Renal pelvis (tissue), 12 donors: ENCODE measurements at places on chromosomes 16 and 17.

DNA sequence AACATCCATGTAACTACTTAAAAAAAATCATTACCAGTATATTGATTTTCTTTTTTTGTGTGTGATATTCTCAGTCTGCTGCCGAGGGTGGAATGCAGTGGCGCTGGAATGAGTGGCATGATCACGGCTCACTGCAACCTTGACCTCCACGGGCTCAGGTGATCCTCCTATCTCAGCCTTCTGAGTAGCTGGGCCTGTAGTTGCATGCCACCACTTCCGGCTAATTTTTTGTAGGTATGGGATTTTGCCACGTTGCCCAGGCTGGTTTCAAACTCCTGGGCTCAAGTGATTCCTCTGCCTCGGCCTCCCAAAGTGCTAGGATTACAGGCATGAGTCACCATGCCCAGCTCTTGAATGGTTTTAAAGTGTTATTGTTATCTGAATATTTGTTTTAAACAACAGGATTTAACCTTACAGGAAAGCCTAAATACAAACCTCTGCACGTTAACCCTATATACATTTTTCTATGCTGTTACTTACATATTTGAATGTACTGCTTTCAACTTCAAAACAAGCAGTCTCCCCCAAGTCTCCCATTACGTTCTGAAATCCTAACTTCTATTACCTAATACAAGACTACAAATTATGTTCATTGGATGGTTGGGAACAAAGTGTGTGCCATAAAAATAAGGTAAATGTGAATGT lies 61.7 kb downstream of the KPNA2 start:
- no peak for DNase-seq

DNA sequence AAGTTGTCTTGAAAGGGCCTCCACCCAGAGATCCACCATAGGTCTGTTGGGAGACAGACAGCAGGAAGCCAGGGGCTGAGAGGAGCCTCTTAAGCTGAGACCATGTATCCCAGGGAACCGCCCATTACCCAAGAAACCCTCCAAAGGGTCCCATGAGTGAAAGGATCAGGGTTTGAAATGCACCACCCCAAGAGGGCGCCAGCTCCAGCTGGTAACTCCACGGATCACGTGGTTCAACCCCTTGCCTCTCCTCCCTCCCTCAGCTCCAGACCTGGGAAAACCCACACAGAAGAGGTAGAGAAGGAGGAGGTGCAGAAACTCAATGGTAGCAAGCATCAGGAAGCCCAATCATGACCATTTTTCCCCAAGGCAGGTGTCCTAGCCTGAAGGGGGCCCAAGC lies 148.7 kb downstream of the AIPL1 start:
- DNase-seq, result no peak

DNA sequence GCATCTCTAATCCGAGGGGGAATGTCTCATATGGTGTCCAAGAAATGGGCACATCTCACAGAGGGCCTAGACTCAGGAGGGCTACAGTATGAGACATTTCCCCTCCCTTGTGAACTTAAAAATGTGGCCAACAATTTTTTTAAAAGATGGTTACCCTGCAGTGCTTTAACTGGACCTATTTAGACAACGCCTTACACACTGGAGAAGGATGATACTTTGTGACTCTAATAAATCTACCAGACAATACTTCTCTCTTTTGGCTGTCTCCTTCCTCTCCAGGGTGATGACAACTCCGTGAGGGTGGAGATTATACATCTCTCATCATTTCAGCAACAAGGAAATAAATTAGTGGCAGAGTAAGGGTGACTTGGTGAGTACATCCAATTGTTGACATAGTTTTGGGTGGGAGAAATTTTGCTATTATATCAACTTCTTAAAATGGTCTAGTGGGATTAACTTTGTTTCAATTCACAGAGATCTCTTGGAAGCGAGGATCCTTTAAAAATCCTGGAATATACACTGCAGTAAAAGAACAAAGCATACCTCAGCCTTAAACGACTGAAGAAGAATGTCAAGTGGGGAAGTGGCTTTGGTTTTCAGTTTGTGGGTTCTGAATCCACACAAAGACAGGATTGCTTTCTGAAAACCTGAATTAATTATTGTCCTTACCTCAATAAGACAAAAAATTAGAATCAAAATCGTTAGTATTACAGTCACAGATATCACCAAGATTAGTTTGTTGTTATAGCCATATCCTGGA lies 89.8 kb downstream of the KPNA2 start:
- no peak for DNase-seq

GRCh38 chr17:14436266-14436665 lies 135.4 kb downstream of the HS3ST3B1 start:
- DNase-seq, result no peak

GRCh38 chr17:77002103-77003045 lies 134.2 kb downstream of the MGAT5B start:
- no peak for DNase-seq

DNA sequence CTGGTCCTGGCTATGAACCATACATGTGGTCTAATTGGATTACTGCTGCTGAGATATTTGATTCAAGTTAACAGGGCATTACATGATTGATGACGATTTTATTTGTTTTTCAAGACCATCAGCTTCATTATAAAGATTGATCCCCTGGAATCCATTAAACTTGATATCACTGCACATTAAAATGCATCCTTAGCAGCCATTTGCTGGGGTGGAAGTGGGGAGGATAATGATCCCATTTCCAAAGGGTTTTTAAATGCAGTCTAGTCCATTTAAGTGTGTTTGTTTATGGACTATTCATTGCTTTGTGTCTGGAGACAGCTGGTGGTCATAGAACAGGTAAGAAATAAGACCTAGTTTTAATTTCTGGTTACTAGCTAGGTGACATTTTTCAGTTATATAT lies 40.9 kb downstream of the ADAMTS18 start:
- no peak for DNase-seq

DNA sequence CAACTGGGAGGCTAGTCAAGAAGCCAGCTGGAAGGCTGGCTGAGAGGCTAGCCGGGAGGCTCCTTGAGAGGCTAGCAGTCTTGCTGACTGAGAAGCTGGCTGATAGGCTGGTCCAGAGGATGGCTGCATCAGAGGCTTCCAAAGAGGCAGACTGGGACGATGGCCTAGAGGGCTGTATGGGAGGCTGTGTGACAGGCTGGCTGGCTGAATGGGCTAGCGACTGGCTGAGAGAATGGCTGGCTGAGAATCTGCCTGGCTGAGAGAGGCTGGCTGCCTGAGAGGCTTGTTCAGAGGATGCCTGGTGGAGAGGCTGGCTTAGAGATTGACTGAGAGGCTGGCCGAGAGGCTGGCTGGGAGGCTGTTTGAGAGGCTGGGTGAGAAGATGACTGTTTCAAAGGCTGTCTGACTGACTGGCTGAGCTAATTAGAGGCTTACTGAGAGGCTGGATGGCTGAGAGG lies 34.8 kb upstream of the ACSM2B start:
- DNase-seq, result no peak

GRCh38 chr16:27722892-27723450 lies 173.0 kb downstream of the KATNIP start:
- DNase-seq, result no peak

DNA sequence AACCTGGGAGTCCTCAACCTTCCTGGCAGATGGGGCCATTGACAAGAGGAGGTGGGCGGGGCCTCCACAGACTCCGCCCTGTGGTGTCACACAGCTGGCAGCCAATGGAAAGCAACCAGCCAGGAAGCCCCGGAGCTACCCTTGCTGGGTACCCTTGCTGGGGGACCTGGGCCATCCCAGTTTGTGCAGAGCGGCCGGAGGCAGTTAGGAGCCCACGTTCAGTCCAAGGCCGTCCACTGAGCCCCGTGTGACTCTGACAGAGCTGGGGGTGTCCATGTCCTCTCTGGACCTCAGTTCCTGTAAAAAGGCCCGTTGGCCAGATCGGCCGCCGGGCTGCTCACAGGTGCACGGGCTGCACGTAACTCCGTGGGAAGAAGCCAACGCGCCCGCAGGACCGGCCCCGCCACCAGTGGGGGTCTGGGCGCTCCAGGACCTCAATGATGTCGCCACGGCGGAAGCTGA lies 17.1 kb upstream of the FAM83G start:
- no peak for DNase-seq

DNA sequence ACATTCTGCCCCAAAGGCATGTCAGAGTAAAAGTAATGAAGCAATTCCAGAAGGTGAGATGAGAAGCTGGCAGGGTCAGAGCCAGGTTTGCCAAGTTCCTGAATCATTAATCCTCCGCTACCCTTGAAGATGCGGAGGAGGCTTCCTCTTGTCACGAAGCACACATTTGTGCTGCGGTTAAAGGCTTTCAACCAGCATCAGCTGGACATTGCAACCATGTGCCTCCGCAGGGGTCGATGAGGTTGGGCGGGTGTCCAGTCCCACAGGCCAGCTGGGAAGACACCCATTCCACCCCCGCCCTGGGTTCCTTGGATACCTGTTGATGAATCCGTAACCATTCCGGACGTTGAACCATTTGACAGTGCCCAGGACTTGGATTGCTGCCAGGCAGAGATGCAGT lies 1.3 kb downstream of the YBX2 start:
- no peak for DNase-seq

DNA sequence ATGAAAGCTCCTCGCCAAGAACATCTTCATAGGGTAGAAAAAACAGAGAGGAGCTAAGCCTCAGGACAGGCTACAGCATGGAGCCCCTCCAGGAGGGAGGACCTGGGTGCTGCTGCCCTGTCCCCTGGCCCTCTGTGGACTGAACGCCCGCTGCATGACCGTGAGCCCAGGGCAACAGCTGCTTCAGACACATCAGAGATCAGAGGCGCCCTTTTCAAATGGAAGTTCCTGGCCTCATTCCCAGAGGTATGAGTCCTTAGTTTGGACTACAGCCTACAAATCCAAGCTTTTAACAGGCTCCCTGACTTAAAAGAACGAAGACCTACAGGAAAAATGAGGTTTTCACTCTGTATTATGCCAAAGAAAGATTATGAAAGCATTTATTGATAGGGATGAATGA lies 48.5 kb downstream of the ZNF18 start:
- no peak for DNase-seq

GRCh38 chr16:2529961-2530628 lies 1.1 kb downstream of the CEMP1 start:
- no peak for DNase-seq

DNA sequence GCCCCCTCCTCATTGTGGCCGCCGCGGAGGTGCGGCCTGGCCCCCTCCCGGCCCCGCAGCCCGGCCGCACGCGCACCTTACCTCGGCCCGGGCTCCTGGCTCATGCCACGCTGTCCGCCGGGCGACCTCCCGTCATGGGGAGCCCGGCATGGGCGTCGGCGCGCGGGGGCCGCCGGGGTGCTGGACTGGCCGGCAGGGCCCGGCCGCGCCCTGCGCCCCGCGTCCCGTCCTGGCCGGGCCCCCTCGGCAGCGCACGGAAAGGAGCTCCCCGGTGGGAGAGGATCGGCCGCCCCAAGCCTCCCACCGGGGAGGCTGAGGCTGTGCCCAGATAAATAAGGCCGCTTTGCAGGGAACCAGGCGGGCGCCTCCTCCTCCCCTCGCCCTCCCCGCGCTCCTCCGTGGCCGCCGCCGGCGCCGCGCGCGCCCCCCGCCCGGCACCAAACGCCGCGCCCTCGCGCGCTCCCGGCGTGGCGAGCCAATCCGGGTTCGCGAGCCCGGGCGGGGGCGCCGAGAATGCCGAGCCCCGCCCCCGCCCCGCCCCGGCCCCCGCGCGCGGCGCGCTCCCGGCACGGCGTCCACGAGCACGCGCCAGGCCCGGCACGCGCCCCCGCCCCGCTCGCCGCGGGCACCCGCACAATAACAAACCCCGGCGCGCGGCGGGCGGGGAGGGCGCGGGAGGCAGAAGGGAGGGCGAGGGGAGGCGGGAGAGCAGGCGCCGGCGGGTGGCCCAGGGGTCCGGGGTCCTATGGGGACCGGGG lies at the start of gene FBXL16:
Gene FBXL16 (minus strand): TSS at position 371 of the 758 bp plus-strand sequence. CDS start 8,396 bp downstream, outside the sequence.
- DNase-seq, result no peak

GRCh38 chr17:67157732-67158639 lies 87.0 kb downstream of the HELZ start:
- DNase-seq, result no peak

- DNase-seq, result no peak
Observed at GRCh38 chr16:82954224-82954929, 327.6 kb downstream of the CDH13 start.

GRCh38 chr16:29814592-29814991 lies 1.4 kb upstream of the PAGR1 start:
- DNase-seq, result no peak

GRCh38 chr16:51490866-51491265 lies 339.8 kb upstream of the SALL1 start:
- DNase-seq, result no peak

- peak; percentile 71 for DNase-seq
Observed at GRCh38 chr17:74176546-74177001, 26.9 kb upstream of the RPL38 start.

DNA sequence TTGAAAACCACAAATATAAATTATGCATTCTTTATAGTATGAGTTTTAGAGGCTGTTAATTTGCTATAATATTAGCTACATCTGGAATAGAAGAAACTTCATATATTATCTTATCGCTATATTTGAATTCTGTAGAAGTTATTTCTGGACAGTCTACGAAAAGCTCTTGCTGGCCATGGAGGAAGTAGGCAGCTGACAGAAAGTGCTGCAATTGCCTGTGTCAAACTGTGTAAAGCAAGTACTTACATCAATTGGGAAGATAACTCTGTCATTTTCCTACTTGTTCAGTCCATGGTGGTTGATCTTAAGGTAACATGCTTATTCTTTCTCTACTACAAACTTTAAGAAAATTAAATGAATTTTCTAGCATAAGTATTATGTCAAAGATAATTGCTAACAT lies 96.8 kb downstream of the OMG start:
- no peak for DNase-seq

GRCh38 chr16:84503751-84504395 lies 586 bp downstream of the MEAK7 start:
- DNase-seq, result no peak

DNA sequence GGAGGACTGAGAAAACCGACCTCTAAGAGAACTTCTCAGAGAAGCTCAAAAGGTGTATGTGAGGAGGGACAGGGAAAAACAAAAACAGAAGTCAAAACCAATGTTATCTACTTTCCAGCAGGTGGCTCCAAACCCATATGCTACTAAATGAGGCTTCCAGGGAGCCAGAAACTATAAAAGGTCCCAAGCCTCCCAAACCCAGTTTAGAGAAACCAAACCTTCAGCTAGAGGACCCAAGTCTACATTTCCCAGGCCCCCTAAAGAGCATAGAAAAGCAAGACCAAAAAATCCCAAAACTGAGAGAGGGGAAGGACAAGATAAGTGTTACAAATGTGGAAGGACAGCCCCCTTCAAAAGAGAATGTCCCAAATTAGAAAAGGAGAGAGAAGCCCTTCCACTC lies 3.7 kb downstream of the HPR start:
- DNase-seq, result peak; percentile 20

GRCh38 chr16:20910781-20911321 lies 10.3 kb downstream of the LYRM1 start:
- DNase-seq, result no peak
